ENCODE measurements at places on chromosomes 7 and 10.

DNA sequence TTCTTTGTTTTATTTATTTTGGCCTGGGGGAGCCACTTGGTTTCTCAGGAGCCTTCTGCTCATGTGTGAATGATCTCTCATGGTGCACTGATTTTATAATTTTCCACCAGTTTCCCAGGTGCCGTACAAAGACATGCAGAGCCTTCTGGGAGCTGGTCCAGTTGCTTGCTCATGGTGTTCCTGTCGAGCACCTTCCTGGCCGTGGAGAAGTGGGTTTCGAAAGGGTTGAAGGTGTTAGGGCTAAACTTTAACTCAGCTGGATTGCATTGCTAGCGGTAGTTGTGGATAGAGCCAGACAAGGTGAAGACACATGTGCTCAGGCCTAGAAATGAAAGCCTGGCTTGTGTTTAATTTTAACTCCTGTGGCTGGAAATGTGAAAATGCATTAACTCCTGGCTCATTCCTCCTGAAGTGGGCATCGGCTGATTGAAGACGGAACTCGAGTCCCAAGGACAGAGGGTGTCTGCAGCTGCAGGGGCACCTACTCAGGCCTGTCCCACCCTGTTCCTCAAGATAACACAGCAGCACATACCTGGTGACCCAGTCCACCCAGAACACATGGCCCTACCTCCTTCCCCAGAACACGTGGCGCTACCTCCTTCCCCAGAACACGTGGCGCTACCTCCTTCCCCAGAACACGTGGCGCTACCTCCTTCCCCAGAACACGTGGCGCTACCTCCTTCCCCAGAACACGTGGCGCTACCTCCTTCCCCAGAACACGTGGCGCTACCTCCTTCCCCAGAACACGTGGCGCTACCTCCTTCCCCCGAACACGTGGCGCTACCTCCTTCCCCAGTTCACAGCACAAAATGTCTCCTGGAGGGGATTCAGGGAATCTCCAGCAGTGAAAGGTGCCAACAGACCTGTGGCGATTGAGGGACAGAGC lies 133.2 kb downstream of the WDR37 start:
- no peak for DNase-seq

GRCh38 chr10:132687181-132687892 lies 98.6 kb downstream of the NKX6-2 start:
- DNase-seq, result no peak

GRCh38 chr7:147803606-147804005 lies 787.0 kb upstream of the C7orf33 start:
- no peak for DNase-seq

DNA sequence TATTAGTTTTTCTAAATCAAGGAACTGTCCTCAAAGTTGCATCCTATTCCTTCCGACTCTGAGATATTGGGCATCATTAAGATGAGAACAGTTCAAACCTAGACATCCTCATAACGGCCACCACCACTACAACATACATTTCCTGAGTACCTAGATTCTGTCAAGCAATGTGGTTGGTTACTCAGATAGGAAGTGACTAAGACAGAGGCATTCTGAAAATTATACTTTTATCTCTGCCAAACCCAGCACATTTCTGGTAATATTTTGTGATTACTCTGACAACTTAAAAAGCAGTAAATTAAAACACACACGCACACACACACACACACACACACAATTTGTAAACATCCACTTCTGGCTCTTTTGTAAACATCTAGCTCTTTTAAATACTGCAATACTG lies 291.2 kb upstream of the MEOX2 start:
- no peak for DNase-seq

DNA sequence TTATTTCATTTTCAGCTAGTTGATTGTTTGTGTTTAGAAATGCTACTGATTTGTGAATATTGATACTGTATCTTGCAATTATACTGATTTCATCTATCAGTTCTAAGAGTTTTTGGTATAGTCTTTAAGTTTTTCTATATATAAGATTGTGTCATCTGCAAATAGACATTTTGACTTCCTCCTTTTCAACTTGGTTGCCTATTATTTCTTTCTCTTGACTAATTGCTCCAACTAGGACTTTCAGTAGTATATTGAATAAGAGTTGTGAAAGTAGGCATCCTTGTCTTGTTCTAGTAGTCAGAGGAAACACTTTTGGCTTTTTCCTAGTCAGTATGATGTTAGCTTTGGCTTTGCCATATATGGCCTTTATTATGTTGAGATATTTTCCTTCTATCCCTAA lies 20.4 kb downstream of the PHTF2 start:
- DNase-seq, result no peak

DNA sequence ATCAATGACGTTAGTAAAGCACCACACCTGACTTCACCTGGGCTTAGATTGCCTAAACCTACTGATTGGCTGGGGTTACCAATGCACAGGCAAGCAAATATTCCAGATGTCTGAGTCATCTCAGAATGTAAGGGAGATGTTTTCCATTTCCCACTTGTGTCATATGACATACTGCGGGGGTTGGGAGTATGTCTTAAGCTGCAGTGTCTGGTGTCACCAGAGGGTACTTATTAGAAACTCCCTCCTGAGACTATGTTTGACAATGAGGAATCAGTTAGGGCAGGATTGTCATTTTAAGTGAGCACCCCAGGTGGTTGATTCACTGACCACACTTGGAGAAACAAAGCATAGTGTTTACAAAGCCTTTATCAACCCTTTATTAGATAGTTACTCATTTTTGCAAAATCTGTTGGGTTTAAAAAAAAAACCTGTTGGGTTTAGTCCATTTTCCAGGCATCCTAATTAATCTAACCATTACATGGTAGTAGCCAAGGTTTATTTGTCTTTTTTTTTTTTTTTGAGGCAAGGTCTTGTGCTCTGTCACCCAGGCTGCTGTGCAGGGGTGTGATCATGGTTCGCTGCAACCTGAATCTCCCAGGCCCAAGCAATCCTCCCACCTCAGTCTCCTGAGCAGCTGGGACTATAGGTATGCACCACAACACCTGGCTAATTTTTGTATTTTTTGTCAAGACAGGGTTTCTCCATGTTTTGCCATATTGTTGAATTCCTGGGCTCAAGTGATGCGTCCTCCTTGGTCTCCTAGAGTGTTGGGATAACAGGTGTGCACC lies 72.5 kb downstream of the CDK6 start:
- no peak for DNase-seq

DNA sequence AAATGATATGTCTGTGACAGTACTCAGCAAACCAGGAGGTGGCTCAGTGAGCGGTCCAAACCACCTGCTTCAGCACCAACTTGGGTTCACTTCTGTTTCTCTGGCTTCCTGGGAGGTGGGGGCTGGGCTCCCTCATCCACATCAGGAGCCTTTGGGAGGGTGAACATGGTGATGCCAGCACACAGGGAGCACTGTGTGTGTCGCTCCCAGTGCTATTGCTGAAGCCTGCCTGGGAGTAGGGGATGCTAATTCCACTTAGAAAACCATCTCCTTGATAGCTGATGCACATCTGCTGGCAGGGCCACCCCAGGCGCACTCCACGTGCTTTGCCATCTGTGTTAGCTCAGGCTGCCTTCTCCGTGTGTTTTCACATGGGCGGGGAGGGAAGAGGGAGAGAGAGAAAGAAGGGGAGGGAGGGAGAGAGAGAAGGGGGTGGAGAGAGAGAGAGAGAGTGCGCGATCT lies 58.0 kb downstream of the RAMP3 start:
- DNase-seq, result no peak

DNA sequence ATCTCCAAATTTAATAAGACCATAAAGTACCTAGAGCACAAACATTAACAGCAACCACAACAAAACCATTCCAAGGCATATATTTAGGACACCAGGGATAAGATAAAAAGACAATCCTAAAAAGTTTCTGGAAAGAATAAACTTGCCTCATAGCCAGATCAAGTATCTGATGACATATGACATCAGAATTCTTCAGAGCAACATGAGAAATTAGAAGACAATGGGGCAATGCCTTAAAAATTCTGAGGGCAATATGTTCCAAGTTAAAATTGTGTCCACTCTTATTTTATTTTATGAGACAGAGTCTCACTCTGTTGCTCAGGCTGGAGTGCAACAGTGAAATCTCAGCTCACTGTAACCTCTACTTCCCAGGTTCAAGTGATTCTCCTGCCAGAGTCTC lies 2.8 kb downstream of the EFCAB10 start:
- no peak for DNase-seq

DNA sequence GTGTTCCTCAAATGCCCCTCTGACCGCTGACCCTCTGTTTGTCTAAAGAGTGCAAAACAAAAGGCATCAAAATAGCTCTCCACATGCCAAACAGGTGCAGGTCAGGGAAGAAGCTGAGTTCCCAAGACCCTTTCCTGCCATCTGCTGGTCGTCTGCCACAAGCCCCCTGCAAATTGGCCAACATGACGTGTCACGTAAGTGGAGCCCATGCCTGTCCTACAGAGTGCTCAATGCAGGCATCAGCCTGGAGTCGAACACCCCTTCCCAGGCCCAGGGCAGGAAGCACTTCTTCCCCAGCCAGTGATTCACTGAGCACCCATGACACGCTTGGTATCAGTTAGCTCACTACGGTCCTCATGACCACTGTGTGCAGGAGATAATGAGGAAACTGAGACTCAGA lies 14.1 kb downstream of the TMEM72 start:
- no peak for DNase-seq

DNA sequence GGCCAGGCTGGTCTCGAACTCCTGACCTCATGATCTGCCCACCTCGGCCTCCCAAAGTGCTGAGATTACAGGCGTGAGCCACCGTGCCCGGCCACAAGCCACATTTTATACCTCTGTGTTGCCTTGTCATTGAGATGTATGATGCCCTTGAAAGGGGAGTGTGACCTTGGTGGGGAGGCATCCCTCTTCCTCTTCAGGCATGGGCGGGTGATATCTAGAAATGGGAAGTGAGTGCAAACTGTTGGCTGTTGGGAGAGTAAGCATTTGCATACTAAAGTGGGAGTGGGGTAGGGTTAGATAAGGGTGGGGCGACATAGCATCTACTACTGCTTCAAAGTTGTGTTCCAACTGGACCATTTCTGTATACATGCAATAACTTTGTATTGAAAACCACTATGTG lies 20.1 kb downstream of the RP9 start:
- no peak for DNase-seq

DNA sequence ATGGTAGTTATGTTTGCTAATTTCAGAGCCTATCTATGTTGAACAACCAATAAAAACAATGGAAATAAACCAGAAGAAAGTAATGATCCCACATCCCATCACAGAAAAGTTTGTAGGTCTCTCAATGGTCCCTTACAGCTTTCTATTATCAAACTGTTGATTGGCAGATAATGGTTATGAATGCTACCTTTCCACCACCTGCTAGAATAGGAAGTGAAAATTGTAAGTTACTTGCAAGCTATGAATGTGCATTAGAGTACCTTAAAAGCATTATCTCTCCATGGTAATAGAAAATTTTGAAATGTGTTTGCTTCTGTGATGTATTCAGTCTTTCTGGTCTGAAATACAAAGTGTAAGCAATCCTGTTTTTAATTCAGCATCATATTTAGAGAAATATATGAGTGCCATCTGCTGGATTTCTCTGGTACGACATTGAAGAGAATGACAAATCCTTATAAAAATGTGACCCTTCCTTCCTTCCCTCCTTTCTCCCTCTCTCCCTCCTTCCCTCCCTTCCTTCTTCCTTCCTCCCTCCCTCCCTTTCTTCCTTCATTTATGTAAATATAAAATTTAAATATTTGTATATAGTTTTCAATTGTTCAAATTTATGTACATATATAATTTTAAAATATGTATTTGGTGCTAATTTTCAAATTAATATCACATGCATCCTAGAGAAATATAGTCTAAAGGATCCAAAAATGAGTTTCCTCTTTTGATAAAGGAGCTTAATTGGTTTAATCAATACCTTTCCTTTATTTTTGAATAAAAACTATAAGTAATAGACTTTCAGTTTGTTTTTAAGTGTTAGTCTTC lies 41.4 kb upstream of the PNLIPRP3 start:
- DNase-seq, result no peak

DNA sequence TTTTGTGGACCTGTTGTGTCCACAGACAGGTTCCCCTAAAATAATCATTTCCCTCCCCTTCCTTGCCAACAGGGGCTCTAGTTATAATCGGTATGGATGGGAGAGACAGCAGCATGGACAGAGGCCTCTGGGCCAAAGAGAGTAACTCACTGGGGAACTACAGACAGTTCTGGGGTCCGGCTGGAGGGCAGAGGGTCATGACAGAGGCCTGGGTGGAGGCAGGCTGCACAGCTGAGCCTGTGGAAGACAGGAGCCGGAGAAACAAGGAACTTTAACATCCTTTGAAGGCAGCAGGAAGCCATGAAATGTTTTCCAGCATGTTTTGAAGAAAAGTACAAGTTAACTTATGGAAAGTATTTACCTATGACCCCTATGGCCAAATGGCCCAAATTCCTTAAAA lies 68.6 kb downstream of the PDIA4 start:
- no peak for DNase-seq

DNA sequence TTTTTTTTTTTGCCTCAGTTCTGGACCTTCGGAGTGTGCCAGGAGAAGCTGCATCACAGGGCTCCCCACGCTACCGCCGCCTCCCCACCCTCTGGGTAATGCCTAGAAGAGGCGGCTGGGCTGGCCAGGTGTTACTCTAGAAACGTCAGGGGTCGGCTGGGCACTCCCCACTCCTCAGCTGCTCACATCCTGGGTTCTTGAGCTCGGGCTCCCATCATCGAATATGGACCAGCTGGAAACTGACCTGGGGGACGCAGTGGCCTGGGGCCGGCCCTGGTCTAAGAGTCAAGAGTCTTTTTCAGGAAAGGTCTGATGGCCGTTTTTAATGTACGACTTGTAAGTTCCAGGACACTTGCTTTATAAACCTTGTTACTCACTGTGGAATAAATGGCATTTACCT lies 326.5 kb downstream of the WDR37 start:
- no peak for DNase-seq

DNA sequence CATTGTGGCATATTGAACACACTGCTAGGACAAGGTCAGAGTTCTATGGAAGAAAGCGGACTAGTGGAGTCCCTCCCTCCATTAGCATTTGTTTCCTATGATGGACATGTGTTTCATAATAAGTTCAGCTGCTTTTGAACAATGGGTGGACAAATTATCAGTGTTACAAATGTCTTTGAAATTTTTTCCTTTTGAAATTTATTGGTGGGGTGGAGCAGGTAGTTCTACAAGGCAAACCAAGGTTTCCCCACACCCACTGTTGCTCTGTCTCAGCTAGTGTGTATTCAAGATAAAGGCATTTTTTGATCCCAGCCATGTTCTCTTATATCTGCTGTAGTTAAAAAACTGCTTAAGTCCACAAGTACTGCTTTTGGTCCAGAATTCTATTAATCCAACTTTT lies 79.9 kb downstream of the MALSU1 start:
- no peak for DNase-seq

DNA sequence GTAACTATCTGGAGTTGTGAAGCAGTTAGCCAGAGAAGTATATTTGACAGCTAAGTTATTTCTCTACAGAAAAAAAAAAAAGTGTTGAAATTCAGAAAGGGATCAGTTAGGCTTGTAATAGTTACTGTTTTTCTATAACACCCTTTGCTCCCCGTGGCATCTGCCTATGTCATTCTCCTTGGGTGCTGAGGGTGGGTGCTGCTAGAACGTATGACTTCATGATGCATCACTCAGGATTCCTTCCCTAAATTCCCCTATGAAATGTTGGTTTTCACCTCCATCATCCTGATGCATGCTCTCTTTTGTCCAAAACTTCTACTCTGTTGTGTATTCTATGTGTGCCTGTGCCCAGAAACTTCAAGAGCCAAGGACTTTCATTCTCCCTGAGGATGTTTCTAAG lies 536.4 kb downstream of the GRM8 start:
- no peak for DNase-seq
